Left lung (tissue), 14 donors: ENCODE measurements at places on chromosomes 1 and 21. TPM values are rescaled to one million over a fixed set of nuclear protein-coding genes. Genes with fewer than 3 reads are reported as not detected.

Gene TSPEAR
- 0.10 TPM for total RNA-seq

Gene SLC9C2
- 0.35 TPM for total RNA-seq

Gene TTC34
- 1.2 TPM for total RNA-seq

Gene CGN
- 55.0 TPM for total RNA-seq

Gene LENEP
- total RNA-seq = 0.52 TPM

Gene CAMSAP2
- 32.2 TPM for total RNA-seq

Gene BCAN
- total RNA-seq = 0.35 TPM

Gene LCE2A
- total RNA-seq = not detected

Gene RCSD1
- 21.5 TPM for total RNA-seq
